NCI-H1694 (cell line): ENCODE measurements at places on chromosomes 12 and 14.

- DNase-seq, result no peak
These were observed 196.8 kb downstream of the PPM1H start for GRCh38 chr12:62738105-62738504.

DNA sequence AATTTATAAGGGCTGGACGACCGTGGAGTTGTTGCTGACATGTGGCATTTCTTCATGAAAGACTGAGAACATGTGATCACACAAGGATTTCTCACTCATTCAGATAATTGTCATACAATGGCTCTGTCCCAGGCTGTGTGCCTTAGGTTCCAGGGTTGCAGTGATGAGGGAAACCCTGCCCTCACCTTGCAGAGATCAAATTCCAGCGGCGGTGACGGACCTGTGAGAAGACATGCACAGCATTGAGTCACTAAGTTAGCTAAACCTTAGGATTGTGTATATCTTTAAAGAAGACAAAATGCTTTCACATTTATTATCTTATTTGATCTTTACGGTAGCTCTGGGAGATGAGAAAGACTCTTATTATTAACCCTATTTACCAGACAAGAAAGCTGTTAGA is 1029.1 kb downstream of the BCL11B start:
- no peak for DNase-seq

GRCh38 chr12:88726806-88727720 is 146.8 kb upstream of the KITLG start:
- DNase-seq, result no peak

DNA sequence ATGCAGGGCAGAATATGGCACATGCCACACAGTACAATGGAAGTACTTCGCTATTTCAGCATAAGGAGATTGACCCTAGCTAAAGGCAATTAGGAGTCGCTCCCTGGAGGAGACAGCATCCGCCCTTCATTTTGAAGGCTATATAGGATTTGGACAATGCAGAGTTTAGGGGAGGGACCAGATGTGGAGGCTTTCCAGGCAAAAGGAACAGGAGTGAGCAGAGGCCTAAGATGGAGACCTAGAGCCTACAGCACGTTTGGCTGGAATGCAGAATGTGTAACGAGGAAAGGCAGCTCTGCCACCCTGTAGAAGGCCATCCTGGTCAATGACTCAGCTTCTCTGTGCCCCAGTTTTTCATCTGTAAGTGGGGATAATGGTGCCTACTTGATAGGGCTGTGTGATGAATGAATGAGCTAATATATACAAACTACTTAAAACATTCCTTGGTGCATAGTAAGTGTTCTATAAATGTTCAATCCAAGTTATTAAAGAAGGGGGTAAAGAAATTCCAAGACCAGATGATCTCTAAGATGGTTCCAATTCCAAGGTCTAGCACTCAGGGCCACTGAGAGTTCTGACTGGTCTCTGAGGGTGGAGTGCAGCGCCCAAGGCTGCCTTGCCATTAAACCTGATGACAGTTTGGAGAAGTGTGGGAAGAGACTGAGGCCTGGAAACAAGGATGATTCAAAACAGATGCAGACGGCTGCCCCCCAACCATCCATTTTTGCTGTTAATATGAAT is 54.3 kb upstream of the FRMD6 start:
- DNase-seq, result no peak

GRCh38 chr12:53320352-53321195 is 836 bp downstream of the AAAS start:
- no peak for DNase-seq

- no peak for DNase-seq
These were observed at the start of gene ACRBP for GRCh38 chr12:6647083-6647604. Gene ACRBP, minus strand, starts transcription at chr12:6647432. Its CDS starts 66 bp downstream, at chr12:6647366.

DNA sequence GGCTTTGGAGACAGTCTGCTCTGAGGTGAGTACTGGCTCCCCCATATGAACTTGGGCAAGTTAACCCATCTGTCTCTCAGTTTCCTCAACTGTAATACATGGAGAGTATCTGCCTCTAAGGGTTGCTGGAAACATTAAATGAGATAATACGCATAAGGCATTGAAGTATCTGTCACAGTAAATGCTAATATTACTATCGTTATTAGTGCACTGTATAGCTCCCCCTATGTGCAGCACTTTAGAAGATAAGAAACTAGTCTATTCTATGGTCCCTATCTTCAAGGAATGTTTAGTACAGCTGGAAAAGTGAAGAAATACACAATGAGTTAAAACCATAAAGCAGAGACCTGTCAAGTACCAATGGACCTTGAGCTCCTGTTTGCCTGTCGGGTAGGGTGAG is 51.7 kb upstream of the CFL2 start:
- no peak for DNase-seq

GRCh38 chr14:20846560-20846959 is 43.9 kb upstream of the RNASE1 start:
- no peak for DNase-seq

GRCh38 chr12:2226641-2227040 is 173.9 kb downstream of the CACNA1C start:
- no peak for DNase-seq

GRCh38 chr14:75854111-75854799 is 127.5 kb downstream of the TGFB3 start:
- no peak for DNase-seq

DNA sequence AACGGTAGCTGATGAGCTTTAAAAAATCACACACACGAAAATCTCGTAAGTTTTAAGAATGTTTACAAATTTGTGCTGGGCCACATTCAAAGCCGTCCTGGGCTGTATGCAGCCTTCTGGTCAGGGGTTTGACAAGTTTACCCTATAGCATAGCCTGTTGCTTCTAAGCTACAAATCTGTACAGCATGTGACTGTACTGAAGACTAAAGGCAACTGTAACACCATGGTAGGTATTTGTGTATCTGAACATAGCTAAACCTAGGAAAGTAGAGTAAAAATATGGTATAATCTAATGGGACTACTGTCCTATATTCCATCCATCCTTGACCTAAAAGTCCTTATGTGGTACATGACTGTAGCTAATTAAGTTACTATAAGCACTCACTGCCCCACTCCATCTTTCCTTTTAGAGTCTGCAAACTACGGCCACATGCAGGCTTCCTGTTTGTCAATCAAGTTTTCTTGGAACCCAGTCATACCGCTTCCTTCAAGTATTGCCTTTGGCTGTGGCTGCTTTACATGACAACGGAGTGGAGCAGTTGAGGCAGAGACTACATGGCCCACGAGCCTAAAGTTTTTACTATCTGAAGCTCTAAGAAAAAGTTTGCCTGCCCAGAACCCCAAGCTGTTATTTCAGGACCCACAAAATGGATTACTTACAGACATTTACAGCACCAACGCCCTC is 18.5 kb downstream of the KRT7 start:
- no peak for DNase-seq

GRCh38 chr14:60734465-60735242 is at the start of gene MNAT1:
Gene MNAT1, plus strand, starts transcription at chr14:60734761. Its CDS starts 102 bp downstream, at chr14:60734863.
- peak; percentile 93 for DNase-seq

DNA sequence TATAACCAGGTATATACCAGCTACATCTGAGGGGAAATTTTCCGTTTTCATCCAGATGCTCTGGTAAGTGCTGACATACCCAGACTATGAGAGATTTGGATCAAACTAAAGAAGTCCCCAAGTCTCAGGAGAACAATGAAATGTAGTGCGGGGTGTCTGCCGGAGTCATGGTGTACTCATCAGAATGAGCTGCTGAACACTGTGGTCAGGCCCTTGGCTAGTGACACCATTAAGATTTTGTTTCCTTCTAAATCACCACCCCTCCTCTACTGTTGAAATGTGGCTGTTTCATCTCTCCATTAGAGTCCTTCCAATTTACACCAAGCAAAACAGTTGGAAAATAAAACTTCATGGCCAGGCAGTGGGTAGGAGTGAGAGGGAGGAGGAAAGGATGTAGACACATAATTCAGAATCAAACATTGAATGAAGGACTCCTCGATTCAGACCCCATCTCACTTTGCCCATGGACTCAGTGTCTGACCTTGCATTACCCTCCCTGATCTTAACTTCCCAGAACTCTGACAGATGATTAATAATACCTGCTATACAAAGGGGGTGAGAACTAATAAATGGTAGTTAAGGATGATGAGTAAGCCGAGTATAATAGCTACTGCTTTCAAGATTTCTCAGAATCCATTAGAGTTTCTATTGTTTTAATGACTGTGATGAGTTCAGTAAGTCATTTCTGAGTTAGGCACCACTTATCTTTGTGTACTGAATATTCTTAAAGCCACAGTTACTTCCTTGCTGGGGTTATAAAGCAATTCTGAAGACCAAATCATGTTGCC is 127.4 kb downstream of the CRADD start:
- no peak for DNase-seq

DNA sequence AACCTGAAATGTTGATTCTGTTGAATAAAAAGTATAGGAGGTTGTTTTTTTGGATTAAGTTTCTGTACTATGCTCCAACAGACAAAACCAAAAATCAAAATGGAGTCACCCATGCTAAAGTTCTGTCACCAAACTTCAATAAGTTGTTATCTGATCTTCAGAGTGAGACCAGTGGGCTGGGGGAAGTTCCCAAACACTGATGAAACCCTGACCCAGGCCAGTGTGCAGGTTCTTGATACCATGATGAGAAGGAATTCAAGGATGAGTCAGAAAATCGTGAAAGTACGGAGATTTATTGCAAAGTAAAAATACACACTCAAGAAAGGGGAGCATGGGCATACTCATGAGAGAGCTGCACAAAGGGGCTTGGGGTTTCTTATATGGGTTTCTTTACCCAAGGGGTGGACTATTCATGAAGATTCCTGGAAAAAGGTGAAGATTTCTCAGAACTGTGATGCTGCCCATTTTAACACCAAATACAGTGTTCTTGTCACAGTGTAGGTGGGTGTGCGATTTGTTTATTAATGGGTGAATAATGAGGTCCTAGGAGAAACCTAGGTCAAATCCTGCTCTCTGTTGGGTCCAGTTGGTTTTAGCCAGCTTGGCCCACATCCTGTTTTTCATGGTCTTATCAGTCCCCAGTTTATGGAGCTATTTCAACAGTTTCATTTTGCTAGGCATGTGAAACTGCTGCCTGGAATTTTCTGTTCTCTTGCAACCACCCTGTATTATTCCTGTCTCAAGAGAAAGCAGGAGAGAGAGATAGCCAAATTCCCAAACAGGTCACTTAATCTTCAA is 27.5 kb upstream of the DENND5B start:
- DNase-seq, result no peak

- DNase-seq, result no peak
These were observed 54.4 kb downstream of the TESC start for GRCh38 chr12:117044790-117045159.

- DNase-seq, result no peak
These were observed 108.3 kb downstream of the NUAK1 start for GRCh38 chr12:106030210-106031071.

DNA sequence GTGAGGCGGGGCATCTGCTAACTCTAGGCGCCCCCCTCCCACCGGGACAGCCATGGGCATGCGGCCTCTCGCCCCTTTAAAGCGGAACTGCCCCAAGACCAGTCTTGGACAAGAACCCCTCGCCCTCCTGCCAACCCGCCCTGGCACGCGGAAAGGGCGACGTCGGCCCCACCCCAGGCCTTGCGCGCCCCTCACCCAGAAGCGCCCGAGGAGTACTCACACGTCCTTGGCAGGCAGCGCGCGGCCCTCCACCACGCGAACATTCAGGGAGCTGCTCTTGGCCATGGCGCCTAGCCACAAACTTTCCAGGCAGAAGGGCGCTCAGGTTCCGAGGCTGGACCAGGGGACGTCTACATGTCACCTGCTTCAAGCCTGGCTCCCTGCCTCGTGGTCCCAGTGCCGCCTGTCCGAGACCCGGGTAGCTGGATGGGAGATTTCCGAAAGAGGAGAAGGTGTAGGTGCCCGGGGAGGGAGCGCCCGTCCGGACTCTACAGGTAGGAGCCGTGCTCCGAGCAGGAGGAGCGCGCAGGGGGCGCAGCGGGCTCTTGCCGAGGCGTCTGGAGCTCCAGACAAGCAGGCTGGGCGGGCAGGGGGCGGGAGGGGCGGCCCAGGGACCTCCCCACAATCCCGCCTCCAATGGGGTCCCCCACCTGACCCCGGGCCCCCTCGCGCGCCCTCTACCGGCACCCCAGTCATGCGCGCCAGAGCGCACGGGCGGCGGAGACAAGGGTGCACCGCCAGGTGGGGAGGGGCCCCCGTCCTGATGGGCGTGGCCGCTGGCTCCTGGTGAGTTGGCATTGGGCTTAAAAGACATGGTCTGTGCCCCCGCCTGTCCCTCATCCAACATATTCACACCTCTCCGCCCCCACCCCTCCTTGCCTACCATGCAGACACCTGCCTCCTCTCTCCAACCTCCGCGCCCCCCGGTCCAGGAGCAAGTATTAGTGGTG is at the start of gene RASAL1:
Gene RASAL1, minus strand, starts transcription at position 584 of the 950 bp plus-strand sequence. Its CDS starts 299 bp downstream, at position 285.
- peak; percentile 27 for DNase-seq

DNA sequence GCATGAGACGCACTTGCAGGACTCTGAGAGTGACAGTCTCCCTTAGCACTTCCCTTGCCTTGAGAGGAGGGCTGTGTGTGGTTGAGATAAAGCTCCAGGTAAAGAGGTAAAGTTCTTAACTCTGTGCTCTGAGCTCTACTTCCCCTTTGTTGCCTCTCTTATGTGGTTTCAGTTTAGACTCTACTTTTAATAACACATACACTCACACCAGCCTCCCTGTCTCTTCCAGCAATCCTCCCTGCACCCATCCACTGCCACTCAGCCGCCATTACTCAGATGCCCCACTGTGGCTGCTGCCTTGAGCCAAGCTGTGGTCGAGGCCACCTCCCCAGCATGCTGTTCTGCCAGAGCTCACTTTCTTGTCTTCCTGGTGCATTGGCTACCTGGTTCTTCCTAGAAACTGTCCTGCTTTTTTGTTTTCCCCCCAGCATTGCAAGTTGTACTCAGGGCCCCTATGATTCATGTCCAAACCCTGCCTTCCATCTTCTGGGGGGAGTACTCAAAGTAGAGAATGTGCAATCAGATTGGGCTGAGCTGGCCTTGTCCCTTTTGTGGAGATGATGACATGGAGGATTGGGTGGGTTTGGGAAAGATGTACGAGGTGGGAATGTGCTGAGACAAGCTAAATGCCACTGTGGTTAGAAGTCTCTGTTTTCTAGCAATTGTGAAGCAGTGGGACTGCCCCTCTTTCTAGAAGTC is 115.5 kb upstream of the PARP11 start:
- DNase-seq, result no peak

GRCh38 chr14:54713379-54713778 is 146.5 kb downstream of the SAMD4A start:
- DNase-seq, result no peak

GRCh38 chr14:66746316-66747006 is 238.5 kb downstream of the GPHN start:
- DNase-seq, result no peak

DNA sequence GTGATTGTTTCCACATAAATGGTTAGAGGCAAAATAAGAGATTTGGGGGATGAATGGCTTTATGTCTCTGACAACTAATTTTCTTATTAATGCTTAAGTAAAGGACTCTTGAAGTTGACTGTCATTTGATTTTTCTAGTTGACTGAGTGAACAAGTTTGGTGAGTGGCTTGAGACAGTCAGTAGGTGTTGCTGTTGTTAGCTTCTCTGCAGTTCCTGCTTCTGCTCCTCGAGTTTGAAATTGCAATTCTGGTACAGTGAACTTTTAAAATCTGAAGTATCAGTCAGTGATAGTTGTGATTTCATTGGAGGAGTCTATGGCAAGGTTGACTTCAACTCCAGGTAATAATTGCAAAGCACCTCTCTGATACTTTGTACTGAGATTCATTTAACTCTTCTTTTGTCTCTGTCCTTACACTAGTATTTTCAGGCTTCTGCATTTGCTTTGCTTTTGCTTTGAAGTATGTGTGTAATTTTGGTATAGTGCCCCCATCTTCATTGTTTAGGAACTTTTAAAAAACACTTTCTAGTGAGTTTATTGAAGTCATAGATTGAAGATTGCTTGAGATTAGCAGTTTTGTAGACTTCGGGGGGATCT is 415.5 kb downstream of the PCNX1 start:
- DNase-seq, result no peak
